ENCODE measurements at places on chromosomes 3 and 15.

GRCh38 chr3:79258479-79258878, 509.3 kb downstream of the ROBO1 start:
- no peak for DNase-seq

- DNase-seq, result no peak
Measured at GRCh38 chr15:70726753-70727152, 36.6 kb downstream of the UACA start.

- no peak for DNase-seq
Measured at GRCh38 chr15:60970246-60971170, 258.6 kb downstream of the RORA start.

- no peak for DNase-seq
Measured at GRCh38 chr3:140316466-140316865, 361.4 kb upstream of the TRIM42 start.

DNA sequence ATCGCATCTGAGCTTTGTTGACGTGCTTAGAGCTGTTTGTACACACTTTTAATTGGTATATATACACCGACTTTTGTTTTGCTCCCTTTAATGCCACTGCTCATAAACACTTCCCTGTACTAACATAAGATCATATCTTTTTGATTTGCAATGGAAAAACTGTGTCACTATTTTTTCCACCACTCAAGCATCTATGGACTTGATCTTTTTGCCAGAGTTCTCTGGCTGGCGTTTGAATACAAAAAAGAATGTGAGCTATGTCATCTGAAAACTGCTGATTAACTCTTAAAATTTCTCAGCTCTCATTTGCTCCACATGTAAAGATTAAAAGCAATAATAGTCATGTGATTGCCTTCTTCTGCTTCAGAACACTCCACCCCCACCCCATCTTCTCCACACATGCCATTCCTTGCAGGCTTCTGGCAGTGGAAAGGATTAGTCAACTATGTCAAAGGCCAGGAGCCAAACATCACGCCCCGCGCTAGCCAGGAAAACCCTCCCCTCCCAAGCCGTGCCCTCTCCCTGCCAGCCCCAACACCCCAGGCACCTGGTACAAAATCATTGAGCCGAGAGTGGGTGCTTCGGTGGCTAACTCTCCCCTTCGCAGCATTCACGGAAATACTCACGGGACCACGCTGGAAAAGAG, 123.4 kb upstream of the MEF2A start:
- DNase-seq, result peak; percentile 84

GRCh38 chr3:114506591-114507300, 212.9 kb downstream of the TIGIT start:
- DNase-seq, result no peak

- no peak for DNase-seq
Measured at GRCh38 chr15:29244544-29244943, 25.1 kb downstream of the NSMCE3 start.

DNA sequence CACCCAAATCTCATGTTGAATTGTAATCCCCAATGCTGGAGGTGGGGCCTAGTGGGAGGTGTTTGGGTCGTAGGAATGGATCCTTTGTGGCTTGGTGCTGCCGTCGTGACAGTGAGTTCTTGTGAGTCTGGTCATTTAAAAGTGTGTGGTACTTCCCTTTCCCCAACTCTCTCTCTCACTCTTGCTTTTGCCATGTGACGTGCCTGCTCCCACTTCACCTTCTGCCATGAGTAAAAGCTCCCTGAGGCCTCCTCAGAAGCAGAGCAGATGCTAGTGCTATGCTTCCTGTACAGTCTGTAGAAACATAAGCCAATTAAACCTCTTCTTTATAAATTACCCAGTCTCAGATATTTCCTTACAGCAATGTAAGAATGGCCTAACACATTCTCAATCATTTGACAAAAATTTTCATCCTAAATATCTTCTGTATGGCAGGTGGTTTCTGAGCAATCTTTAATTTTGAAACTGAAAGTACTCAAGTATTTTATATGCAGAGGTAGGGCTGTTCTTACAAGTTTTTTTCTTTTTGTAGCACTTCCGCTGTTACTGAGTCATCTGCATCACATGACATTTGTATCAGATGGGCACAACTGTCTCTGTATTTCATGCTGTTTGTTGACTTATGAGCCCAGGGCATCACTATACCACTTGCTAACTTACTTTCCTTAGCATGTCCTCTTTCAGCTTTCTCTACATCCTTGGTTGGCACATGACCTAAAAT, 8.8 kb downstream of the RPL39L start:
- DNase-seq, result no peak

DNA sequence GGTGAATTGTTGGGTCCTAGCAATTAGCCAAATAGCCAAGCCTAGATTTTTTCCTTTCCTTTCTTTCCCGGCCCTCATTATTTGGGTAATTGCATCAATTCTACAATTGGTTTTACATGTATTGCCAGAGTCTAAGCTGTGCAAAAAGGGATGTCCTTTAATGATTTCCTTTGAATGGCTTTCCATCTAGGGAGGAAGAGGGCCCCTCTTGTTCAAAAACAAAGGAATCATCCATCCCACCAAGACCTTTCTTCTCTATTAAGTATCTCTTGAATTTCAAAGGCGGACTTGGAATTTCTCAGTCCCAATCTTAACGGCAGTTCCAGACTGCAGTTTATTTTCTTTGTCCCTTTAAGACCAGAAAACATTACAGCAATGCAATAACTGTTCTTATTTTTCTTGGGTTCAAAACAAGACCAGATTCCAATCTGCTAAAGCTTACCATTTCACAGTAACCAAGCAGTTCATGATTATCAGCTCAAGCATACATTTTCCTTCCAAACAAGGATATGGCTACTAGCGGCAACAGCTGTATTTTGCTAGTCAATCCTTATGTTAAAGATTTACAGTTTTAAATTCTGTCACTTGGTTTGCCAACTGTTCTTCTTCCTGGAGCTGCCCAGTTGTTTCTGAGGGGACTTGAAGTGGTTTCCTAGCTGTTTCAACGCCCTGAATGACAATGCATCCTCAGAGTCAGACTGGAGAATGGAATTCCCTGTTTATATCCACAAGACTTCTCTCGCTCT, 91.4 kb upstream of the LRIG1 start:
- peak; percentile 91 for DNase-seq

DNA sequence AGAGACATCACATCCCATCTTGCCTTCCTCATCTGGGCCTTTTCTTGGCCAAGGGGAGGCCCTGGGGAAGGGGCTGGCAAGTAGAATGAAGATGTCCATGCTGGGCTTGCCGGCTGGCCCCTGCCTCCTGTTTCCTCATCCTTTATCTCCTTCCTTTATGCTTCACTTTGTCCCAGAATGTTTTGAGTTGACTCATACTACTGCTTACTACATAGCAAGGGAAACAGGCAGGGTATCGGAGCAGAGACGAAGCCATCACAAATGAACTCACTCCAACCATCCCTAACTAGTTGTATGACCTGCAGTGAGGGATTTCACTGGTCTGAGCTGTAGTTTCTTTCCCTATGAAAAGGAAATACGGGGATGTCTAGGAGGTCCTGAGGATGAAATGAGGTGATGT, 66.0 kb downstream of the CHDH start:
- no peak for DNase-seq

- DNase-seq, result no peak
Measured at GRCh38 chr15:46854564-46854963, 862.7 kb upstream of the SEMA6D start.

- DNase-seq, result no peak
Measured at GRCh38 chr15:38042707-38043445, 108.4 kb downstream of the TMCO5A start.

DNA sequence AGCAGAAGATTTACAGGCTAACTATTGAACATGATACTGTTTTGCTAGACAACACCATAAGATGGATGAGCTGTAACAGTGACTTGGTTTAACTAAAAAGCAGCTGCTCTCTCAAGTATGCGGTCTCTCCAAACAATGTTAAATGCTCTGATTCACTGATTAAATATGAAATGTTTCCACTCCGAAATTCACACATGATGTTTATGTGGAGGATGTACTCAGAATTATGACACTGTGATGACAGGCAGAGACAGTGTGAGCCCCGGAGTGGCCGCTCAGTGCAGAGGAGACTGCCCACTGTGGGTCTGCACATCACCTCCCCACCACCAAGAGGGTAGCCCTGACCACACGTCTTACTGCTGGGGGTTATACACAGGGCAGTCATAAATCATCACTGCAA, 83.9 kb upstream of the MEX3B start:
- peak; percentile 31 for DNase-seq

DNA sequence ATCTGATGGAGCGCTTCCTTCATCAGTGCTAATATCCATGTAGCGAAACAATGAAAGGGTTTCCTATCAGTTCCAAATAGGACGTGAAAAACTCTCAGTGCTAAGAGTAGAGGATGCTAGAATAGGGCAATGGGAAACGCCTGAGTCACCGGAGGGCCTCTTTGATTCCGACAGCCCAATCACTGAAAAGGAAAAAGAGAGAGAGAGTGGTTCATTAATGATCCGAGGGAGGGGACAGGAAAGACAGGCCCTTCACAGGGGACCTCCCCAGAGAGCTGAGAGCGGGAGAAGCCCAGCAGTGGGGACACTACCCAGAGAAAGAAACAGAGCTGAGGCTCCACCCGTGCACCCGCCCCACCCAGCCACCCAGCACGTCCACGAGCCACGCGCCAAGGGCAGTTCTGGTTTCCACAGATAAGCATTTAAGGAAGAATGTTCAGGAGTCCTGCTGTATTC, 76.9 kb downstream of the RPN1 start:
- DNase-seq, result no peak

DNA sequence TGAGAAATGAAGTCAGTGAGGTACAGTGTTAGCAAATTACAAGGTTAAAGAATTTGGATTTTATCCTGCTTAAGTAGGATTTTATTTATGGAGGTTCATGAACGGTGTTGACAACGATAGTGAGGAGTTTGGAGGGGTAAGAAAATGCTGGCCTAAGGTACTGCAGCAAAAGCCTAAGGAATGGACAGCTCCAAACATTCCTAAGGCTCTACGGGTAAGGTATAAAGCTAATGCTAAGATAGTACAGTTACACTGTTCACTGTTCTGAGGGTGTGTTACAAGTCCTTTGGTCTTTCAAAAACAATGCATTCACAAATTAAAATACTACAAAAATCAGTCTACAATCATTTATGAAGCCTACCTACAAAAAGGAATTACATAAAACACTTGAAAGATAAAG, 7.3 kb downstream of the MTMR10 start:
- no peak for DNase-seq

GRCh38 chr3:58102976-58103451, 94.8 kb downstream of the FLNB start:
- DNase-seq, result no peak

DNA sequence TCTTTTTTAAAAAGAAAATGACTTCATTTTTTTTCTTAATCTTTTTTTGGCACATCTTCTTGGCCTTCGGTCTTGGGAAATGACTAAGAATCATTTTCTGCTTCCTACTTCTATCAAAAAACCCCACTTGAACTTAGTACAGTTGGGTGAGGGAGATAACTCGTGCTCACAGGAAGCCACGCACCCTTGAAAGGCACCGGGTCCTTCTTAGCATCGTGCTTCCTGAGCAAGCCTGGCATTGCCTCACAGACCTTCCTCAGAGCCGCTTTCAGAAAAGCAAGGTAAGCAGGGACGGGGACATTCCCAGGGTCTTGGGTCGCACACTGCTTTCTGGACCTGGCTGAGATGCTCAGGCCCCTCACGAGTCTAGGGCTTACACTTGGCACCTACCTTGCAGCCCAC, at the start of gene CCR4:
CCR4 (plus strand) TSS at position 235 of the 402 bp plus-strand sequence. CDS start 1,779 bp downstream, outside the sequence.
- DNase-seq, result no peak

- no peak for DNase-seq
Measured at GRCh38 chr3:44996556-44996969, 20.5 kb downstream of the EXOSC7 start.

GRCh38 chr3:113673593-113673992, 22.8 kb downstream of the USF3 start:
- no peak for DNase-seq

DNA sequence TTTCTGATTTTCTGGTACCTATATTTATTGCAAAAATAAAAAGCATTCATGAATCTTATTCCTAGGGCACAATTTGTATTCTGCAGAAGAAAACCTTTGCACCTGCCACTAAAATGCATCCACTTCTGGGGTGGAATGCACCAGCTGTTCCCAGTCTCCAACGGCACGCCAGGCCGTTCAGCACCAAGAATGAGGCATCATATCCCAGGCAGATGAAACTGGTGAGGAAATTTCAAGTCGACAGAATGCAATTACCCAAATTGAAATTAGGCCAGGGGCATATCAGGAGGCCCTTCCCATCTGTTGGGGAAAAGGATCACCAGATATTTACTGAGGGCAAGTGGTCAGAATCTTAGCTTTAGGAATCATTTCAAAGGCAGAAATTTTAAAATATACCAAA, 13.6 kb upstream of the RBMS3 start:
- peak; percentile 80 for DNase-seq

DNA sequence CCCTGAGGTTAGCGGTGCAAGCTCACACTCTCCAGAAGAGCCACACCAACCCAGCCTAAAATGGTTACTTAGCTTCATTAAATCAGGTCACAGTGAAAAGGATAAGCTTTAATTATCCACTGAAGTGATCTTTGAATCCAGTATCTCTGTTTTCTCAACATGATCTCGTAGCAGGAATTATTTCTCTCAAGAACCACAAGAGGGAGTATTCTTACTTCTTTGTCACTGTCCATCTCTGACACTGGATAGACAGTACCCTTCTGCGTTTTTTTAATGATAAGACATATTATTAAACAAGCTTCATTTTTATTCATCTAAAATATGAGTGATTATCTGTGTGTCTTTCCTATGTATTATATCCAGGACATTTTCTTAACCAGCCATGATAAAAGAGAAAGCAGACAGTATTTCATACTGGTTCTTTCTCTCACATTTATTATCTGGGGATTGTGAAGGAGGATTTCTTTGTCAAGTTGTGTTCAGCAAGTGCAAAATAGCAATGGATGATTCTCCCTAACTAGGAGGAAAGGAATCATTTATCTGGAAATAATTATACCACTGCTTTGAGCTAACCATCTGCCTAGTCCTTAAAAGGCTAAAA, 105.4 kb upstream of the CCDC54 start:
- peak; percentile 36 for DNase-seq

- peak; percentile 85 for DNase-seq
Measured at GRCh38 chr3:156633335-156633734, 41.1 kb upstream of the TIPARP start.

DNA sequence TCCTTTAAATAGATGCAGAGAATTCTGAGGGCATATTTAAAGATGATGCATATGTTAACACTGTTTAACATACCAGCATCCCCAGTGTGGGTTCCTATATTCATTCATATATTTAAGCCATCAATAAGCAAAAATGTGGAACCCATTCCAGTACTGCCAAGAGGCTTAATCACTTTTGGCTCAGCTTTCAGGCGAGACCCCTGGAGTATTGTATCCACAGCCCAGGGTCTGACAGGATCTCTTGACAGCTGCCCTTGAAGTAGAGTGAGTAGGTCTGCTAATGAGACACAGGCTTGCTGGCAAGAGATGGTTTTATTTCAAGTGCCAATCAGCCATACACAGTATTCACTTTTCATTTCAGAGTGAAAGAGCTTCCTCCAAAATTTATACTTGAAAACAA, 367.3 kb downstream of the OCA2 start:
- peak; percentile 60 for DNase-seq

GRCh38 chr3:25171118-25171807, 256.8 kb upstream of the RARB start:
- DNase-seq, result no peak

- DNase-seq, result no peak
Measured at GRCh38 chr15:38605744-38606143, 41.1 kb upstream of the RASGRP1 start.

GRCh38 chr3:8875836-8876235, 87.4 kb downstream of the RAD18 start:
- peak; percentile 79 for DNase-seq
